ENCODE measurements at places on chromosomes 12 and 14.

DNA sequence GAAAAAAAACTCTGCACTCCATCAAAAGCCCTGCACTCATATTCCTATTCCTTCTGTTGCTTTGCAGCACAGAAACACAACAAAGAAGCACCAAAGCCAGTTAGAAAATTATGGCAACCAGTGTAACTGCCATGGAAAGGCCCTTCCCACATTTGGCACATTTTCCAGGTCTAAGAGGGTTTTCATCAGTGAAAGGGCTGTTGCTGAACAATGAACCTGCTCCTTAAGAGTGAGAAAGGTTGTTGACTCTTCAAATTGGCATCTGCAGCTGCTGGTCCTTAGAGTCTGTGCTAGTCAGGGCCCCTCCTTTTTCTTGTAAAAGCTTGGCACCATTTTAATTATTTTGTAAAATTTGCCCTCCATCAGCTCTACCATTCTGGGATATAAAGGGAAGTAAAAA lies 378.7 kb upstream of the KITLG start:
- no peaks in the 10 kb centered on the region for H3K36me3 ChIP-seq
- peaks cover 25% of the 10 kb centered on the region for H3K27me3 ChIP-seq
- no peaks in the 10 kb centered on the region for H3K4me1 ChIP-seq

GRCh38 chr12:54578778-54579177 lies 9.7 kb downstream of the PPP1R1A start:
- H3K36me3 ChIP-seq: peaks cover 10% of the 10 kb centered on the region
- no peak overlapping the region for H3K4me3 ChIP-seq
- no peak overlapping the region for H3K27ac ChIP-seq
- no peak for DNase-seq
- H3K27me3 ChIP-seq: peaks cover 6% of the 10 kb centered on the region

DNA sequence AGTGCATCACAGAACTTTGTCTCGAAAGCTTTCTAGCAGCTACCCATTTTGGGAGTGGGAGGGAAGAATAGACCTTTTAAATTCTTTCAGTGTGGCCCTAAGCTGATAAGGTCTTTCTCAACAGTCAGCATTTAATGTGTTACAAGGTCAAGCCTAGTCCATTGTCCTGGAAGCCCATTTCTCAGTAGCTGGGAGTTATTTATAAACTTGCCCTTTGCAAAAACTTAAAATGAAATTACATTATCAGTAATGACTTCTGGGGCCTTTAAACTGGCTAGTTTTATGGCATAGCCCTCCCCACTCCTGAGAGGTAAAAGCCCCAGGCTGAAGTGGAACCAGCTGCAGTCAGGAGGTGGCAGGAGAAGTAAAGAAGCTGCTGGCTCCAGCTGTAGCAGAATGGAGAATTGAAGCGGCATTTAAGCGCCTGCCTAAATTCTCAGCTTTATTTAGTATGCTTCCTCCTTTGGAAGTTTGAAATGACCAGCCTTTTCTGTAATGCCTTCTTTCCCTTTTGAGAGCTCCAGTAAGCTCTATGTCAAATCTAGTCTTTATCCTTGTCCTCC lies 12.4 kb downstream of the COPZ1 start:
- no peak overlapping the region for H3K4me3 ChIP-seq
- no peak overlapping the region for H3K27ac ChIP-seq
- H3K4me1 ChIP-seq: peaks cover 31% of the 10 kb centered on the region
- H3K27me3 ChIP-seq: no peaks in the 10 kb centered on the region
- H3K36me3 ChIP-seq: peaks cover 6% of the 10 kb centered on the region

DNA sequence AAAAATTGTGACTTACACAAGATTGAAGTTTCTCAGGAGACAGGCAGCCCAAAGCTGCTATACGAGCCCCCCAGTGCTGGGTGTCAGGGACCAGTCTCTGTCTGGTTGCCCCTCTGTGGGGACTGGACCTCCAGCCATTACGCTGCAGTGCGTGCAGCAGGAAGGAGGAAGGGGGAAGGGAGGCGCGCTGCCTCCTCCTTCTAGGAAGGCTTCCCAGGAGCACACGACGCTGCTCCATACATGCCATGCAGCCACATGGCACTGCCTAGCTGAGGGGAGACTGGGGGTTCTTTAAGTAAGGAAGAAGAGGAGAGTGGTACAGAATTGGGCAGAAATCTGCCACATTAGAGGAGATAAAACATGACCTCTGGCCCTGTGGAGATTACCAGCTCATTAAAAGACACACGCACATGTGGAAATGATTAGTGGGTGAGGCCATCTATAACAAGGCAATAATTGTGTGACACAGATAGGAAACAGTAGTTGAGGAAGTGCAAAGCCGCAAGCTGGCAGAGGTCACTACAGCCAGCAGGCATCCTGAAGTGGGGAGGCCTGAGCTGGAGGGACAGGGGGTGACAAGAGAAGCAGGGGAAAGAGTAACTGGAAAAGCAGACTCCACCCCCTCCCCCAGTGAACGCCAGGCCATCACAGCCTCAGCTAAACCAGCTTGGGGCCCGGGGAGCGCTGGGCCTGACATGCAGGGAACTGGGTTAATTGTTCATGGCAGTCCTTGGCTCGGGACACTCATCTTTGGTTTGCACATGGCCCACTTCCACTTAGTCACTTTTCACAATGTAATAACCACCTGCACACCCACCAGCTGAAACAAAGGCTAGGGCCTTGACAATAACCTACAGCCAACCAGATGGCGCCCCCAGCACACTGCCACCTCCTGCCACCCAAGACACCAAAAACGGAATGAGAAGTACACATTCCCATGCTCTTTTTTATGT lies 39.6 kb downstream of the CCDC88C start:
- H3K4me3 ChIP-seq: peak overlapping the region; percentile 75
- no peaks in the 10 kb centered on the region for H3K27me3 ChIP-seq
- peaks cover 99% of the 10 kb centered on the region for H3K4me1 ChIP-seq
- H3K36me3 ChIP-seq: peaks cover 50% of the 10 kb centered on the region
- no peak for DNase-seq
